ENCODE measurements at places on chromosomes 6 and 20.
A peak's percentile ranks its signal among the peaks of the same experiment; 100 is the strongest.

DNA sequence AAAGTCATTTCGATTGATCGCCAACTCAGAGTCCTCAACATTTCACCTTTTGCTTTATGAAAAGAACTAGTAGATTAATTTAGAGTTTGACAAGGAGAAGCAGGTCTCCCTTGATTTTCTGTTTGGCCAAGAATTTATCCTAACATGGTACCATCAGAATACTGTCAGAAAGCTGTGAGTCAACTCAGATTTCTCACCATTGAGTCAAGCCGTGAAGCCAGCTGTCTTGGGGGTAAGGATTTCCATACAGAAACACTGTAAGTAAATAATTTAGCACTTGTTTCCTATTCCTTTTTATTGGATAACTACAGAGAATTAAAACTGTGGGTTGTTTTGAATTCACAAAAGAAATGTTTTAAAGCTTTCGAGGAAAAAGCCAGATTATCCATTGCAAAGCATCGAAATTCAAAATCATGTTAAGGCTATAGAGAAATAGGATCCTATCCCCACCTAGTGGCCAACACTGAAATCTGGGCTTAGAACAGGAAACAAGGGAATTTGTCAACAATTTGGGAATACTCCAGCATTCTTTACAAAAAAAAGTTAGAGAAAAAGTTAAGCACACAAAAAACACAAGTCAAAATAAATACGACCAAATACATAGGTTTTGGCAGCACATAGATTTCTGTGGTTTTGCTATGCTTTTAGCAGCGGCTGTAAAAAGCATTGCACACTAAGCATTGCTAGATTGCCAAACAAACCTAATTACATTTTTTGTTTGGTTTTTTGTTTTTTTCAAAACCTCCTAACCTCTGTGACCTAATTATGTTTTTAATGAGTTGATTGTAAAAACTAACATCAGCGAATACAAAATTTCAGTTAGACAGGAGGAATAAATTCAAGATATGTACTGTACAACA lies 44.2 kb downstream of the COL11A2 start:
- peak; percentile 56 for DNase-seq

DNA sequence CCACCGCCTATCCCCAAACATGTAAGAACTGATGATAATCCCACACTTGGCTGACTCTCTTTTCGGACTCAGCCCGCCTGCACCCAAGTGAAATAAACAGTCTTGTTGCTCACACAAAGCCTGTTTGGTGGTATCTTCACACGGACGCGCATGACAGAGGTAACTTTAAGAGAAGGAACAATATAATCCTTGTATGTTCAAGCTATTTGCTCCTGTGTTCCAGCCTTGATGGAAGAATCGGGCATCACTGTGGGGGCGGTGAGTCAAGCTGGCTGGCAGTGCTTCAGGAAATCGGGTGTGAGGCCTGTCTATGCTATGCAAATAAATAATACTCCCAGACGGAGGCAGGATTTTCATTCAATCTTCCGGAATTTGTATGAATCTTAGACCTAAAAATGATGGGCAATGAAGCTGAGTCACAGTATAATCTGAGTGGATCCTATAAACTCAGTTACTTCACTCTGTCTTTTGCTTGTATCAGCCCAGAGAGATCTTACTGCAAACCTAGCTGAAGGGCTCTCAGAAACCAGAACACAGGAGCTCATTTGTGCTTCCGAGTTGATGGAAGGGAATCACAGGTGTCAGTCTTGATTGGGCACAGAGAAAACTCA lies 45.2 kb upstream of the NT5E start:
- DNase-seq = peak; percentile 72

GRCh38 chr6:8707956-8708772 lies 272.8 kb upstream of the SLC35B3 start:
- DNase-seq = no peak

GRCh38 chr6:114940181-114940580 lies 597.4 kb upstream of the HS3ST5 start:
- DNase-seq = no peak

GRCh38 chr6:153994004-153994403 lies 45.0 kb upstream of the OPRM1 start:
- no peak for DNase-seq

- DNase-seq = no peak
These were observed 27.0 kb upstream of the DTNBP1 start for GRCh38 chr6:15689586-15690482.

- DNase-seq = no peak
These were observed 170.3 kb upstream of the SOX4 start for GRCh38 chr6:21423106-21423854.

DNA sequence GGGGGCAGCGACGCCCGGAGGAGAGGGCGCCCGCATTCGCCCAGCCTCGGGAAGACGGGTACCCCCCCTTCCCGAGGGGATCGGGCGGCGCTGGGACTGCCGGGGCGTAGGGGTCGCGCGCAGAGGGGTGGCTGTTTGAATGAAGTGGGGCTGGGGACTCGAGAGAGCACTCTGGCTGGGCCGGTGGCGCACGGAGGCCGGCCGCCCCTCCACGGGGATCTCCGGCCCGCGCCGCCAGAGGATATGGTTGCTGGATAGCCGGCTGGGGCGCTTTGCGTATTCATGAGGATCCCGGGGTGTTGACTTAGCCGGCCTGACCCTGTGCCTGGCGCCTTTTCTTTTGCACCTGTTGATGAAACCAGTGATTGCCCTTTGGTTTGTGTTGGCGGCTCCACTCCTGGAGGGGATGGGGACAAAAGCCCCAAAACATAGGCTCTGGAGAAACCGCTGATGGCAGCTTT lies 469 bp downstream of the SYNJ2 start:
- DNase-seq = peak; percentile 55

DNA sequence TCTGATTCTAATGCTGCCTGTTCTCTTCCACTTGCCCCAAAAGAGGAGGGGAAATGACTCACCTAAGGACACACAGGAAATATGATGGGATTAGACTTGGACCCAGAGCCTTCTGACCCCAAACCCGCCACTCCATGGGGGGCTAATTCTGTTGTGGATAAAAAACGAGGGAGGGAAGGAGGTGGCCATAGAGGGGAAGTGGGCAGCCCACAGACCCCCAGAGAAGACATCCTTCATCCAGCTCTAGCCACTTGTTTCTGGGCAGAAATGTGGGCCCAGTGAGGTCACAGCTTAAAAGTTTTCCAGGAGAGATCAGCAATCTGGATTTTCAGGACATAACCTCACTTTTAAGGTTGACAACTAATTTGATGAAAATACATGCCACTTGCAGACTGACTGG lies 202.1 kb downstream of the ANKRD60 start:
- no peak for DNase-seq

GRCh38 chr20:46563170-46563859 lies 12.9 kb upstream of the OCSTAMP start:
- no peak for DNase-seq

DNA sequence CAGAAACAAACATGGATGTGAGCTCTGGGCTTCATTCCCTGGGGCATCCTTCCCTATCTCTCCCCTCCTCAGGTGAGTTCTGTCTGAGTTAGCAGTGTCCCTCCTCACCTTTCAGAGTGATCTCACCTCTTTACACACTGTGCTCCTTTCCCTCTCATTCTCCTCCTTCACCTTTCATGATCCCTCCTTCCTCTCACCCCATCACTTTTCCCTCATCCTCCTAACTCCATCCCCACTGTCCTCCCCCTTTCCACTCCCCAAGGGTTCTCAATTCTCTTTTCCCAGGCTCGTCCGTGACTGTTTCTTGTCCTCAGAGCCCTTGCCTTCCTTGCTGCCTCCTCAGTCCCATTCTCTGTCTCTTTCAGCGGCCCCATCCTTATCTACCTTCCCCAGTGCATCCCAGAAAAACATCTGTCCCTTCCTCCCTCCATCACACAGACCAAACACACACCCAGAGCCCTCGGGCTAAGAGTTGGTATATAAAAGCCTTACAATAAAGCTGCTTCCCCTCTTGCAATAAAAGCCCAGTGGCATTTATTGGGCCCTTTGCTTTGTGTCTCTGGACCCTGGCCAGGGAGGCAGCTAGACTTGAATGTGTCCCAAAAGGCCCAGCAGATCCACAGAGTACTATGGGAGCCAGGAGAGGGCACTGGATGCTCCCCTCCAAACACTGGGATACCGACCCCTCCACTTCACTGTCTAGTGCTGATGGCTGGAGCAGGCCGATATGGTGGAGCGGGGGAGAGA lies 1.9 kb downstream of the RNF39 start:
- DNase-seq = no peak

GRCh38 chr6:21208081-21208795 lies 385.3 kb upstream of the SOX4 start:
- DNase-seq = no peak

GRCh38 chr6:110563711-110564110 lies 87.3 kb upstream of the SLC22A16 start:
- no peak for DNase-seq

- DNase-seq = peak; percentile 54
These were observed 11.8 kb upstream of the CAP2 start for GRCh38 chr6:17381424-17382147.

- peak; percentile 27 for DNase-seq
These were observed 37.7 kb downstream of the FOXO3 start for GRCh38 chr6:108598305-108598863.

- DNase-seq = no peak
These were observed 151.2 kb upstream of the TMEM170B start for GRCh38 chr6:11386323-11386722.

GRCh38 chr6:34056305-34057108 lies 89.4 kb downstream of the GRM4 start:
- DNase-seq = peak; percentile 76

DNA sequence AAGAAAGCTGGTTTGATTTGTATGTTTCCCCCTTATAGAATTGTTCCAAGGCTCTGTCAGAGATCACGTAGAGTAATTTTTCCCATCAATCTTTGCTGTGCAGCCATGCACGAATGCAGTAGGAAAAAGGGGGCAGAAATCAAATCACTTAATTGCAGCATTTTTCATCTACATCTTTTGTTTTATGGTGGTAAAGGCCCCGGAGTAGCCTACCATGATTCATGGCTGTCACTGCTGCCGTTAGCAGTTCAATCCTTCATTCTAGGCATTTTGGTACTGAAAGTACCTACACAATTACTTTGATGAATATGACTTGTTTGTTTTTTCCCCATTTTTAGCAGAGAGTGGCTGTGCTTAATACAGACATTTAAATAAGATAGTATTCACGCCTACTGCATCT lies 631.9 kb upstream of the MMS22L start:
- DNase-seq = no peak

GRCh38 chr6:26226579-26226967 lies 138.4 kb upstream of the BTN3A2 start:
- DNase-seq = no peak

DNA sequence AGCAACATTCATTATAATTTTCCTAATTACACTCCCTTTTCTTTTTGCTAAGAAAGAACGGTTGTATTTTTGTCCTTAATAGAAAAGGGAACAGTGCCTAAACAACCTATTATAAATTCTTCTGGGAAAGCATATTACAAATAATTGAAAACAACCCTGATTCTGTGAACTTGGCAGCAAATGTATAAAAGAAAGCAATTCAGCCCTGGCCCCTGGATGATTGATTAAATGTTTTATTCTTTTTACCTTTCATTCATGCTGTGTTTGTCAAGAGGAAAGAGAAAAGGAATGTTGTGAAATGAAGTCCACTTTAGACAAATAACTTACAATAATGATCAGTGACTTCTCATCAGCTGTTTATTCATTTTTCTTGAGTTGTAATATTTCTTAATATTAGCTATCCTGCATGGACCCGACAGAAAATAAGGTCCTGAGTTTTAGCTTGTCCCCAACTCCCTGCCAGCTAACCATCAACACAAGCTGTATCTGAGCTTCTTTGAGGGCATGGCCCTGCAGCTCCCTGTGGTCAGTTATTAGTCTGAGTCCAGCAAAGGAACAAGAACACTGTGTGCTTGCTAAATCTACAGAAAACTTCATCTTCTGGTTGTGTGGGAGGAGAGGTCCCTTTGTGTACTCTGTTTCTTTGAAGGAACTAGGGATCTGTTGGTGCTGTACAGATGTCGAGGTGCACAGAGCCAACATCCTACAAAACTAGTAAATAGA lies 248.2 kb downstream of the LAMA2 start:
- DNase-seq = no peak

DNA sequence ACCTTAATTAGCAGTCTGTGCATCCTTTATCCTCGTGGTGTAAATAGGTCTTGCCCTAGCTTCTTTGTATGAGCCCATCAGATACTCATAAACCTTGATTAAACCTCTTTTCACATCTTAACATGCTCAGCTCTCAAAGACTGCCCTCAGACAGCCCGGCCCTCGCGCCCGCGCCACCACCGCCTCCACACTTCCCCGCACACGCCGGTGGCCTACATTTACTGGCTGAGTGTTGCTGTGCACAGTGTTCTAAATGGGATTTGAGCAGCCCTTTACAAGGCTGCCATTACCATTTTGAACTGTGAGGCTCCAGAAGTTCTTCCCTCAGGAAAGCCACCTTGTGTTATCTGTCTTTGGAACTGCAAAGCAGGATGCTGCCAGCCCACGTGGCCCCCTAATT lies 63.0 kb upstream of the INSM1 start:
- no peak for DNase-seq

- DNase-seq = no peak
These were observed 11.5 kb downstream of the IL22RA2 start for GRCh38 chr6:137161949-137162348.

GRCh38 chr6:124026694-124027093 lies 223.0 kb downstream of the NKAIN2 start:
- DNase-seq = no peak

DNA sequence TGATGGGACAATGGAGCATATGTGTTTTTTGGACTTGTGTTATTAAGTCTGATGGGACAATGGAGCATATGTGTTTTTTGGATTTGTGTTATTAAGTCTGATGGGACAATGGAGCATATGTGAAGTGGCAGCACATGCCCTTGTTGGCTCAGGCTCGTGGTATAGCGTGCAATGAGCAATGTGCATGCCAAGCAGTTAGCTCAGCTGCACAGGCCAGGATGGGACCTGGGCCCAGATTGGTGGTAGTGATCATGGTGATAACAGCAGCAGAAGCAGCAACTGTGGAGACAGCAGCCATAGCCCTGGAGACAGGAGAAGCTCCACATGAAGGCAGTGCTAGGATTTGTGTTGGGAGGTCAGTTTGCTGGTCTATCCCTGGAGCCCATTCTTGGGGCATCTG lies 61.1 kb downstream of the IL20RA start:
- no peak for DNase-seq

DNA sequence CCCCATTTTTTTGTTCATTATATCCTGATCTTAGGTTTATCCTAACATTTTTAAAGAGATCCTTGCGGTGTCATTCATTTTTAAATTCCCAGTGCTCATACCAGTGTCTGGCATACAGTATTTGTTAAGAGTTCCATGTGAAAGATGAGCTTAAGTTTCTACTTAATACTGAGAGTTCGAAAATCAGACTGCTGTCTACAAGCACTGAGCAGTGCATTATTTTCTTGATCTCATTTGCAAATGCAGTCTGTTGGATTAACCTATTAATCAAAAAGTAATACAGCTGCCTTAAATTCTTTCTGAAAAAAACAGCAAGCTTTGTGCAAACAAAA lies 663 bp downstream of the COQ3 start:
- no peak for DNase-seq

GRCh38 chr20:60509407-60509806 lies 551.2 kb downstream of the CDH26 start:
- DNase-seq = no peak

GRCh38 chr6:165880686-165881085 lies 217.6 kb upstream of the PDE10A start:
- no peak for DNase-seq

Measured in AG08396 (cell line).